Activated CD4-positive, alpha-beta T cell treated with anti-CD3 and anti-CD28 coated beads, Interleukin-2, amount 50 U/mL, for 48 hours (primary cell): ENCODE measurements at places on chromosomes 6 and 20.

GRCh38 chr6:20334334-20334733 is 67.3 kb upstream of the E2F3 start:
- no peak for DNase-seq

DNA sequence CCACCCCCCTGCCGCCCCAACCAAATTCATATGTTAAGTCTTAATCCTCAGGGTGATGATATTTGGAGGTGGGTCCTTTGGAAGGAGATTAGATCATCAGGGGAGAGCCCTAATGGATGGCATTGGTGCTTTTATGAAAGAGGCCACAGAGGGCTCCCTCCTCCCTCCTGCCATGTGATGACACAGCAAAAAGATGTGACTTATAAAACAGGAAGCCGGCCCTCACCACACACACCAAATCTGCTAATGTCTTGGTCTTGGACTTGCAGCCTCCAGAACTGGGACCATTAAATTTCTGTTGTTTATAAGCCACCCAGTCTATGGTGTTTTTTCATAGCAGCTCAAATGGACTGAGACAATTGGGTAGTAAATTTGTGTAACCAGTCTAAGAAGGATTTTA is 176.3 kb downstream of the ADGRG6 start:
- DNase-seq, result no peak

GRCh38 chr20:15596220-15596890 is 976.9 kb downstream of the KIF16B start:
- DNase-seq, result no peak

DNA sequence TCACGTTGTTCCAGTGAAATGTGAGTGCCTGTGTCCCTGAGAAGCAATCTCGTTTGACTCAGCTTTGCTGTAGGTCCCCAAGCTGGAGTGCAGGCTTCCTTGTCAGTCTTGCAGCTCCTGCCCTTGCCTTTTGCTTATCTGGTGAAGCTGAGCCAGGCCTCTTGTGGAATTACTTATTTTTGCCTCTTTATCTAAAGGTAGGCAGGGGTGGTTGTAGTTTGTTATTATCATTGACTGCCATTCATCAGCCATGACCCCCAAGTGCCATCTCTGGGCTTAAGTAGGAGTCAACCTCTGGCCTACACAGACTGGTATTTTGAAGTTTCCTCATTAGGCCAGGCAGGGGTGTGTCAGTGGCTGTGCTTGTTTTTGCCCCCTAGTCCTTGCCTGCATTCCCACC is 2.1 kb downstream of the TMEM14B start:
- DNase-seq, result no peak

GRCh38 chr6:147900247-147900830 is 391.8 kb downstream of the SAMD5 start:
- DNase-seq, result no peak

DNA sequence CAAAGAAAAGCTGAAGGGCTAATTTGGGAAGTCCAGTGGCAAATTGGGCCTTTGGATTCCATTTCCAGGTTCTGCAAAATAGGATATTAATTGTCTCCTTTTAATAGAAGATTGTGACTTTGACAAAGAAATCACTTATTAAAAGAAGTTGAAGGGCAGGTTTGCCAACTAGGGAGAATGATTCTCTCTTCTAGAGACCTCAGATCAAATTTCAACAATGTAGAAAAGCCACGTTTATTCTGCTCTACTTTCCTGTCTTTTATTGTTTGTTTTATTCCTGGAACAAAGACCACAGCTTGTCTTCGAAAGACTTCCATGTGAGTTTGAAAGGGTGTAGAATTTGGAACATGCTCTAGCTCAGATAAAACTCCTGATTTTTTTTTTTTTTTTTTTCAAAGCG is 65.5 kb upstream of the PRL start:
- no peak for DNase-seq

DNA sequence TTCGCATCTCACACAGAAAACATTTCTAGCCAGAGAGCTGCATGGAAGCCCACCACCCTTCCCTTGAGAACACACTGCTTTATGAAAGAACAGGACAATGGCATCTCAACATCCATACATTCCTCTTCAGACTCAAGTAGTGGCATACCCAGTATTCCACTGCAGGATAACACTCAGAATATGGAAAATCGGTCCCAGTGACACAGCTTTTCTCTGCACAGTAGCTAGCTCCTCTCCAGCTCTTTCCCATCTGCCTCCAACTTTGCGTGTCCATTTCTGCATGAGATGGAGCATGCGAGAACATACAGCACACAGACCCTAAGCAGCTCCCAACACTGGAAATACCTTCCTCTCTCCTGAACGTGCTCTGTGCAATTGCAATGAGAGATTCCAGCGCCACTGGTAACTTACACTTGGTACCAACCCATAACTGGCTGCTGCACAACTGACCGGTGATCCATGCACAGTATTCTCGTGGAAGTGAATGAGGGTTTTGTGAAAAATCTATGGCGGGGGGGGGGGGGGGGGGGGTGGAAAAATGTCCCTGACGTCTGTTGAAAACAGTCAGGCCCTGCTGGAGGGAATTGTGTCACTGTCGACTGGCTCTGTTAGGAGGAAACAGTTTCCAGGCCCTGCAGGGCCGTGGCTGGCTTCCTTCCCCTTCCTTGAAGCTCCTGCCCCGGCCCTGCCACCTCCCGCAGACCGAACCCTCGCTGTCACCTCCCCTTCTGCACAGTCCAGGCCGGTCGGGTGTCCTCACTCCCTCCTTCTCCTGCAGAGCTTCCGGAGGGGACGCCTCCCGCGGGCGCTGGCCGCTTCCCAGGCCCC is 265.9 kb upstream of the QKI start:
- no peak for DNase-seq

DNA sequence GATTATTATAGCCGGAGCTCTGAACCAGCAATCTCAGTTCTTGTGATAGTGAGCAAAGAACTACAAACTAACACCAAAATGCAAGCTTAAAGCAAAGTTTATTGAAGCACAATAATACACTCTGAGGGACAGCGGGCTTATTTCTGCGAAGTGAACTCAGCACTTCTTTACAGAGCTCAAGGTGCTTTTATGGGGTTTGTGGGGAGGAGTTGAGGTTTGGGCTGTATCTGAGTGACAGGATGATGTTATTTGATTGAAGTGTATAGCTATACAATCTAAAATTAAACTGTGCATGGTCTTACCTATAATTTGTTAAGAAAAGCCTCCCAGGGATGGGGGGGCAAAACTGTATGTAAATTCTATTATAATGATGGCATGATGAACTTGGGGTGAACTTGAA is 1.0 kb upstream of the HFE start:
- no peak for DNase-seq

GRCh38 chr6:158324136-158324535 is 11.9 kb downstream of the TULP4 start:
- no peak for DNase-seq

DNA sequence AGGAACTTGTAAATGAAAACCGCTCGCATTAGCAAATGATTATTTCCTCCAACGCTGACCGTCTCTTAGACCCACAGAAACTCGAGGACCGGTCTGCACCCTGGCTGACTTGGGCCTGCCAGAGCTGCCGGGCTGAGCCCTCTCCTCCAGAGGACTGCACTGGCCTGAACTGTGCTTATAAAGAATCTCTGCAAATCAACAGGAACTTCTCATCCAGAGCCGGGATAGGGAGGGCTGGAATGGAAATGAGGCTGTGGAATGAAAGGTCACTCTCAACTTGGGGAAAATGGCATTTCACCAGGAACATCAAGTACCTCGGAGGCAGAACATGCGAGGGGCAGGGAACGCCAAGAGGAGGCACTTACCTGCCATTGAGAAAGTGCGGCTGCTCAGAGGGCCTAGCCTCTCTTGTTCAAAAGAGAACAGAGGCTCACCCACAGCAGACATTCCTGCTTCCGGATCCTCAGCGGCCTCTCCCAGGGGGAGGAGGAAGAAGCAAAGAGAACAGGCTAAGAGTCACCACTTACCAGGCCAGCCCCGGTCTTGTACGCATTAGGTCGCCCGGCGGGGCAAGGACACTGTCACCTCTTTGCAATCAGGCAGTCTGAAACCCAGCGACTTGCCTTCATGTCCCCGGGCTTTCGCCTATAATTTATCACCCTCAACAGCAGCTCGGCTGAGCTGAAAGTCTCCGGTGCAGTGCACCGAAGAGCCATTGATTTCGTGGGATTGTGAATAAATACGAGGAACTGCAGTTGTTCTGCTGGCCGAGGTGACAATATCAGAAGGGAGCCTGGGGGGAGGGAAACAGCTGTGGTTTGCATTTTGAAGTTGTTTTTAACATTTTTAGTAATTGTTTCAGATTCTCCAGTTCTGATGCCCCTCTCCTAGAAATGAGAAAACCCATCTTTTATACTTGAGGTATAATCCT is 37.6 kb downstream of the ZMYND8 start:
- no peak for DNase-seq

DNA sequence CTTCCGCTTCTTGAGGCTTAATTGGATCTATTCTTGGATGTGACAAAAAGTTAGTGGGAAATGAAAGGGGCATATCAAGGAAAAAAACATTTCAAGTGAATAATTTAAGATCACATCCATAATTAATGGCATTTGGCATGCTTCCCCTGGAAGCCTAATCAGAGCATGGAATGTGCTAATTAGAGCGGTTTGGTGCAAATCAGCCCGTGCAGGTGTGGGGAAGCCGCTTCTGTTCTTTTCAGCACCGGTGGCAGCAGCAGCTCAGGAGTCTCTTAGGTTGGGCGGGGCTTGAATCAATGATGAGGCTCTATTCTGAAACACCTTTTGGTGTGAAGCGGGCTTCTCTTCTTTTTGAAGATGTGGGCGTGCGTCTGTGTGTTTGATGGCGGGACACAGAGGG is 301.2 kb downstream of the LRFN2 start:
- no peak for DNase-seq

DNA sequence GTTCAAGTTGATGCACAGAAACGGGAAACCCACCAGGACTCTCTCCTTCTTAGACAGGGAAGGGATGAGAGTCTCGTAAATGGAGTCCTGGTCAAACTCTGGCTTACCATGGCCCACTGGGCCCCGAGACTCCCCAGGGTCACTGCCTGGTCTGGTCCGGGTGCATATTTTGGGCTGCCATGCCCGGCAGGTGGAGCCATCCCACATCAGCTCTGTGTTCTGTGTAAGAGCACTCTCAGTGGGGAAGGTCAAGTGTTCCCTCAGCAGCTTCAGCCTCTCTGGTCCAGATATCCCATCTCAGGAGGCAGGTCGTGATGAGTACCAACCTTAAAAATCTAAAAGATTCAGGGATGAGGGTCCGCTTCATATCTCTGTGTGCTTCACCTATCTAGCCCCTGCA is 138.8 kb downstream of the EDN3 start:
- DNase-seq, result no peak

GRCh38 chr20:61765871-61766654 is 299.6 kb downstream of the TAF4 start:
- no peak for DNase-seq

DNA sequence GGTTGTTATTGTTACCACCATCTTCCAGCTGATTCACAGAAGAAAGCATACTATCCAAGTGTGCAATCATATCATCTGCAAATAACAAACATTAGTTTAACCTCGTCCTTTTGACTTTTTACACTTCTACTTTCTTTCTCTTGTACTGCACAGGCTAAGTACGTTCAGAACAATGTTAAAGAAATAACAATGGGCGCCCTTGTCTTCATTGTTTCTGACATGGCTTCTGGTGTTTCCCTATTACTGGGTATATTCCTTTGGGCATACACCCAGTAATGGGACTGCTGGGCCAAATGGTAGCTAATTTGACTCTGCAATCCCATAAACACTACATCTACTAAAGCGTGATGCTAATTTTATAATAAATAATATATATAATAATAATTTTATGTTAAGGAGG is 146.7 kb downstream of the GJA10 start:
- DNase-seq, result no peak

- no peak for DNase-seq
Measured at GRCh38 chr6:42158011-42158410, 15.2 kb upstream of the GUCA1A start.

DNA sequence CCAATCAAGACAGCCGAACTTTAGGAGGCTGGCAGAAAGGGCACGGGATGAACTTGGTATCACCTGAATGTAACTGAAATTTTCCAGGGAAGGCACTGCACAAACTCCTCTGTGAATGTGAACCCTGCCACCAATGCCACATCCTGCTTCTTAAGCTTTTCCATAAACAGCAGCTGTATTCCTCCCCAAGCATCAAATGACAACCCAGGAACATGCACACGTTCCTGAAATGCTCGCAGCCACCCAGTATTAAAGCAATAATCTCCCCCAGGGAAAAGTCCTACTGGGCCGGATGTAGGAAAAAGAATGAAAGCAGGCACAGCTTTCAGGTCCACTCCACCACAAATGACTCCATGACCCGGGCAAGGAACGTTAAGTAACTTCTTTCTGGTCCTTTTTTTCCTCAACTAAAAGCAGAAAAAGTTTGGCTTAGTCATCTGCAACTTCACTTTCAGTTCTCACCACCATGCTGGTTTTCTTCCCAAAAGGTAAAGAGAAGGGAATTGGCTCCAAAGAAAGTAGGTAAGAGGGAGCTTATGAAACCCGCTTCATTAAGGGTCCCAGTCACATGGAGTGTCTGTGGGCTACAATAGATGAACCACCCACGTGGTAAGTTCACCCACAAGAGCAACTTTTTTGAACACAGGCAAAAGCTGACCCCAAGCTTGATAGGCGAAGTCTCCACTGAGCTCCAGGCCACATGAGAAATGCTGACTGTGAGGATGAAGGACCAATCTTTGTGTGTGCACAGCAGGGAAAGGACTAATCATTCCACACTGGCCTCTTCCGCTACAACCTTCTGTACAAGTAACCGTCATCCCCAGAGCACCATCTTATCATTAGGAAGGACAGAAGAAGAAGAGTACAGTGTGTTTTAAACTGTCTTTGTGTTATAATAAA is 90.1 kb downstream of the HIVEP2 start:
- no peak for DNase-seq

DNA sequence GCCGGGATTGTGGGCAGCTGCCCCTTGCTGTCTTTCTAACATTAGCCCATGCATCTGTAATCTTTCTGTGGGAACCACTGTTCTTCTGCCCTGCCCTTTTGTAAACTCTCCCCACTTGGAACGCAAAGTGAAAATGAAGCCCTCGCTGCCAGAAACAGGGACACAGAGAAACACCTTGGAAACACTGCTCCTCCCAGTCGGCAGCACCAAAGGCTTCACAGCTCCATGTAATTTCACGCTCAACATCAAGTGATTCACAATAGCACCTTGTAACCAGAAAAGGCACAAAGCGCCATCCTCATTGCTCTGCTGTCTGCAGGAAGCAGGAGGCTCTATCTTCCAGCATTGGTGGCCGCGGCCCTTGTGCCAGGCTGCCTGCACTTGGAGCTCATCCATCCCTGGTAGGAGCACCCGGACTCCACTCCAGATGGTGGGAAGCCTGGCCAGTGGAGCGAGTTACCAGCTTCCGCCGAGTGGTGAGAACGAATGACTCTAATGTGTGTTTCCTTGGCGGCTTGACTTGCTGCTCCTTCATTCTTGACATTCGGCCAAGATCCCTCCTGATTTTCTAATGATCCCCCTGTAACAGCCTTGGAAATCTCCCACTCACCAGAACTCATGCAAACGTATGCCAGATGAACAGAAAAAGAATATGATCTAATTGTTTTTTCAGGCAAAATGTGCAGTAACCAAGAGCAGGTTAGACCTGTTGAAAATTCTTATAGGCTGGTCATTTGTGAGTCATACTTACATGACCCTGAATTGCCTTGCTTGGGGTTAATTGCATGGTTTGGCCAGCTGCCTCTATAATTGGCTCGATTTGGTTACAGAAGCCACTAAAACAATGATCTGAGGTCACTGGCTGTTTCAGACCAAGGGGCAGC is 169.1 kb upstream of the CDYL start:
- no peak for DNase-seq

- no peak for DNase-seq
Measured at GRCh38 chr20:47991875-47992488, 206.7 kb upstream of the SULF2 start.

GRCh38 chr6:43989581-43990146 is 137.6 kb downstream of the MRPL14 start:
- no peak for DNase-seq

GRCh38 chr6:148720406-148720805 is 26.4 kb upstream of the UST start:
- DNase-seq, result no peak
